ENCODE measurements at places on chromosomes 6 and 20.

DNA sequence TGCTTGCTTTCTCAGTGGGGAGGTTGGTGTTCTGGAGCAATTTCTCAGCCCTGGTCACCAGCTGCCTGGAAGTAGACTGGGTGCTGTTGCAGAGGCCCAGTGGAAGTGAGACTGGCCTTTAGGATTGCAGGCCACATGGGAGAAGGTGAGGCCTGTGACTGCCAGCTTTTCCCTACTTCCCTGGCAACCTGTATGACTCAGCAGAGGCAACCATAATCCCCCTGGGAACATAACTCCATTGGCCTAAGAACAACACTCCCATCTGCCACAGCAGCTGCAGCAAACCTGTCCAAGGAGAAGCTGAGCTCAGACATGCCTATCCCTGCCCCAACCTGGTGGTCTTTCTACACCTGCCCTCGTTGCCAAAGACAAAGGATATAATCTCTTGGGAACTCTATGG is 473.5 kb upstream of the SPTLC3 start:
- no peak for DNase-seq

DNA sequence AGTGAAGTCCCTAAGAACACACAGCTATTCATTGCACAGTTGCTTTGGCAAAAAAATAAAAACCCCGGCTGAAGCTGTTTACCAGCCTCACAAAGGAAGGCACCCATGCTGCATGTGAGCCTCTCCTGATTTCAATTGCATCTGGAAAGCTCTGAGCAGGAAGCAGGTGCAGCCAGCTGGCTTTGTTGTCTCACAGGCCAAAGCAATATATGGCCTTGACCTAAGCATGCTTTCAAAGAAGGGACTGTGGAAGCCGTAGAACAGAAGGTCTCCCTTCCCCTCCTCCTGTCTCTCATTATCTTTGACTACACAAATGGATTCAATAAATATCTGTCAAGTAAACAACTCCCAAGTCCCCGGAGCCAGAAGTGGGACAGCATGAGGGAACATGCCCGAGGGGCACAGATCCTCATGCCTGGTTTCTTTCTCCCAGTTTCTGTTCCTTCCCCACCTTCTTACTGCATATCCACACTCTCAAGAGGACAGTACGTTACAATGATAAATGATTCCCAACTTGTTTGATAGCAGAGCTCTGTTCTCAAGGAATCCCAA is 57.2 kb upstream of the PCSK2 start:
- DNase-seq, result no peak

DNA sequence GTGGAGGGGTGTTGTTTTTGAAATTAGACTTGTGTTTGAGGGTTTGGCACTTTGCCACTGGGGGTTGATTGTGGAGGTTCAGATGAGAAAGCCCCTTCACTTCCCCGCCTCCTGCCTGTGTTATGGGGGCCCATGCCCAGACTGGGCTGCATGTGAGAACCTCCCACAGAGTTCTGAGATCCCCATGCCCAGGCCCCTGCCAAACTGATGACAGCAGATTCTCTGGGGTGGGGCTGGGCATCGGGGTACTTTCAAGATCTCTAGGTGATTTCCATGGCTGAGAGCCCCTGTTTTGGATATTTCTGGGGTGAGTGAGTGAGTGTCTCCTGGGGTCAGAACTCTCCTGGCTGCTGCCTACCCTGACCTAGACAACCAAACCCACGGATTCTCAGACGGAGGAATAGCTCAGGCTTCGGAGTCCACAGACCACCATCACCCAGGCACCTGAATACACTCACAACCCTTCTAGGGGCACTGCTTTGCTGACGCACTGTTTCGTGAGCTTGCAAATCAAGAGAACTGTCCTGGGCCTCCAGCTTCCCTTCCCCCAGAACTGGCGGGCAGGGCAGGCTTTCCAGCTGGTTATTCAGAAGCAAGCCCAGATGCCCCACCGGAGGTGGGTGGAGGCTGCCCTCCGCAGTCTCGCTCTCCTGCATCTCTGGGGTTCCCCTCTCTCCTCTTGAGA is 6.3 kb downstream of the BCAS1 start:
- no peak for DNase-seq

GRCh38 chr6:32097364-32097763 is 11.8 kb downstream of the TNXB start:
- DNase-seq, result no peak

GRCh38 chr6:89267918-89268317 is 47.2 kb downstream of the GABRR2 start:
- peak; percentile 29 for DNase-seq

- DNase-seq, result no peak
Measured at GRCh38 chr6:89731924-89732567, 87.5 kb downstream of the MDN1 start.

Measured in coronary artery (tissue), 2 donors.